NCI-H446 treated with DMSO at 0.1 percent for 48 hours (cell line): ENCODE measurements at places on chromosomes 6 and 20.

GRCh38 chr20:43681991-43682410, 15.1 kb downstream of the MYBL2 start:
- DNase-seq, result no peak

DNA sequence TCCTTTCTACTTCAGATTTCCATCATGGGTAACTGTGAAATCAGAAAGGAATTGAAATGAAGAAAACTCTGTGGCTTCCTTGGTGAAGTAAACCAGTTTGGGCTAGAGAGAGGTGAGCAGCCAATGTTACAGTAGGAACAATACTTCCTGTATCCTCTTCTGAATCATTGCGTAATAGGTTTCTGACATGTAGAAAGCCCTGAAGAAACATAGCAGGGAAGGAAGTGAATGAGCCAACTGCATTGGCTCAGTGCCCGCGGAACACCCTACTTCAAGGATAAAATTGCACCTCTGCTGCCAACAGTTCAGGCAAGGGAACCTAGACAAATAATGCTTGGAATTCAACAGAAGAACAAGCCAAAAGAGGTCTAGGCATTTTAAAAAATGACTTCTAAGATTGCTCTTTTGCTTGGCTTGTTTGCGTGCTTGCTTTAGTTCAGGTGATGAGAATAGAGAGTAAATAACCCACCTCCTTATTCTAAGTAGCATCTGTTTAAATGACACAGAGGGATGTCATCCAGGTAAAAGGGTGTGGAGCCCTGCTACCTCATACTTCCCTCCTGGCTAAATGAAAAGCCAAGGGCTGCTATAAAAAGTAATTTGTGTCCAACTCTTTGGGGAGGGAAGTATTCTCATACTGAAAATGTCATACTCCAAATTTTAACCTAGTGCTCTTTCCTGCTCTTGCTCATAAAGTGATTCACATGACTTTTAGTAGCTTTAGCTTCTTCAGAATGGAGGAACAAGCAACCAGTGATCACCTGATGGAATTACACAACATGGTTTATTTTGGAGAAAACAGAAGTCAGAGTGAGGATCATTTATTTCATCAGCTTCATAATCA, 30.0 kb upstream of the AKIRIN2 start:
- peak; percentile 90 for DNase-seq

DNA sequence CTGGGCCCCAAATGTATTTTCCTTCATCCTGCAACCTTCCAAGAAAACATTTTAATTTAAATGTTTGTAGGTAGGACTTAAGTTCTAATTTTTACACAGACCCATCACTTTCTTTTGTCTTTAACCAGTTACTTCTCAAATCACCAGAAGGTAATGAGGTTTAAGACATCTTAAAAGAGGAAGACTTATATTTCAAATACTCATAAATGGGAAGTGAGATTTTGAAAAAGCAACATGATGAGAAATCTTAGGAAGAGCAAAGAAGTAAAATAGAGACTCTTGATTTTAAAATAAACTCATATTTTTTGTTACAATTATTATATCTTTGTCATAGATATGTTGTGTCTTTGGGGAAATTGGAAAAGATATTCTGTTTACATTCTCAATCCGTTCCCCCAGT, 82.3 kb downstream of the SYNE1 start:
- no peak for DNase-seq

DNA sequence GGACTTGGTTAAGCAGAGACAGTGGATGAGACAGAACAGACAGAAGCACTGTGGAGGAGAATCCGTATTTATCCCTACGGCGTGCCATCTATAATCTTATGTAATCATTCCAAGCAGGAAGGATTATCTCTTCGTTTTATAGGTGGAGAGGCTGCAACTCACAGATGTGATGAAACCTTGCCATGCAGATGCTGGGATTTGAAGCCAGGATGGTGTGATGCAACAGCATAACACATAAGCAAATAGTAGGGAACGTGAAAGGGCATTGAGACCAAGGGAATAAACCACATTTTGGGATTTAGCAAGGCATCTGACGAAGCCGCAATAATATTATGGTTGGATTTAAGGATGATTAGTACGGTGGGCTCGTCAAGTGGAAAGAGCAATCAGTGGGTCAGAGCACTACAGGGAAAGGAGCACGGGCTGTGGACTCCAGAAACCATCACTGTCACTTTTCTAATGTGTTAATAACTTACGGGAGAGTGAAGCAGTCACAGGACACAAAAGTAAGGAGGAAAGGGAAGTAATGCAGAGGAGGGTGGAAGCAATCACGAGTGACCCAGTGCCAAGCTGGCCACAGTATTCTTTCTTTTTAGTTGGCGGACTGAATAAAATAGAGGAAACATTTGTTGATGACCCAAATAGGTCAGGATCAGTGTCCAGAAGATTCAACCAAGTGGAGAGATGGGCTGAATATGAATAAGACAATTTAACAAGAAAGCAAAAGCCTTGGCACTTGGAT, 119.6 kb upstream of the EDN1 start:
- no peak for DNase-seq

DNA sequence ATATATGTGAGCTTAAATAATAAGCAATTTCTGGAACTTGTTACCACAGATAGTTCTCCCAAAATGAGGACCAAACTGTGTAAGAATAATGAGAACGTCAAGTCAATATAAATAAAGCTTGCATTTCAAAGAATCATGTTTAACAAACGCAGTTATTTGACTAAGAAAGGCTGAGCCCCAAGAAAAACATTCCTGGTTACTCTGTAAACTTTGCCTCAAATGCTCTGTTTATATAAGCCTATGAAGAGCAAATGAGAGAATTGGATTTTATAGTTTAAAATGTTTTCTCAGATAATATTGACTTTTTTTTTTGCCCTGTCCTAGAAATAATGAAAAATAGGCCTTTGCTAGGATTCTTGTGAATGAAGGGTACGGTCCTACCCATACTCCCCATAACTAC, 81.3 kb downstream of the C6orf52 start:
- DNase-seq, result no peak

DNA sequence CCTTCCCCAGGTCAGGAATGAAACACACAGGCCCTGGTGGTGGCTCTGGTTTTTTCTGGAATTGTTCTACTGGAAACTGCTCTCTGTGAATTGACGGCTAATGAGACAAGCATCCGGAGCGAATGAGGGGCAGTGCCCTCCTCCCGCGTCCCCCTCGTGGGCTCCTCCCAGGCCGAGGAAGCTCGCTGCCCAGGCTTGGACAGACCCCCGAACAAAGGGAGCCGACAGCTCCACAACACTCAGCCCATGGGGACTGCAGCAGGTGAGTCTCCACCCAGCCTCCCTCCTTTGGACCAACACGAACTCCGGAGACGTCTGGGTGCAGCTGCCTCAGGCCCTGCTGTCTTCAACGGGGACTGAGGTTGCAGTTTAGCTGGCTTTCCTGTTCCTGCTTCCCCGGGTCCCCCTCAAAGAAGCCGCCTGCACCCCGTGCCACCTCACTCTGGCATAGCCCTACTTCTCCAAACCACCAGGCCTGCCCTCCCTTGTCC, 31.3 kb upstream of the AFDN start:
- DNase-seq, result no peak

GRCh38 chr6:156598071-156598854, 178.9 kb upstream of the ARID1B start:
- DNase-seq, result no peak

DNA sequence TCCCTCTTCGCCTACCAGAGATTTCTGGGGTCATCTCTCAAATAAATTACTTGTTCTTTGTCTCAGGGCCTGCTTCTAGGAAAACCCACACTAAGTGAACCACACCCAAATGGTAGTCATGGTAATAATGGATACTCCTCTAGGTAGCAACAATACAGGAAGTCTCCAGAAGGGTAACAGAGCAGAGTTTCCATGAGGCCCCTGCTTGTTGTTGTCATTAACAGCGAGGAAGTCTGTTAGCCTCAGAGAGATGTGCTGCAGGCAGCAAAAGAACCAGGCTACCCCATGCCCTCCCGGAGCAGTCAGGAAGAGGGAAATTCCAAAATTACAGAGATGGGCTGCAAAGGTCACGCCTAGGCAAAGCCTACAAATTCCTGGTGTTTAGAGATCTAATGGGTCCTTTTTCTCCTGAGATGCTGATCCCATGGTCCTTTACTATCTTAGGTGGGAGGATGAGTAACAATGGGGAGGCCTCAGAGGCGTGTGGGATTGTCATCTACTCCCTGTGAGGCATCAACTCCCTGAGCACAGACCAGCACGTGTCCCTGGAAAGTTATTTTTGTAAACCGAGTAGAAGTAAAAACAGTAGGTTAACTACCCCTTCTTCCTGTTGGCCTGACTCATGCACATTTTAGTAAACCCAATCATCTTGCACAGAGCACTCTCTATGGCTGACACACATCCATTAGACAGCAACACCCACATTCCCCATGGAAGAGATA, 10.1 kb downstream of the ISM1 start:
- DNase-seq, result no peak

GRCh38 chr20:32411955-32412706, 54.0 kb downstream of the ASXL1 start:
- no peak for DNase-seq

GRCh38 chr6:152071843-152072242, 264.4 kb downstream of the ESR1 start:
- no peak for DNase-seq

- no peak for DNase-seq
Measured at GRCh38 chr6:16184129-16184528, 54.3 kb upstream of the GMPR start.

GRCh38 chr6:2739335-2739734, 11.4 kb downstream of the MYLK4 start:
- no peak for DNase-seq

DNA sequence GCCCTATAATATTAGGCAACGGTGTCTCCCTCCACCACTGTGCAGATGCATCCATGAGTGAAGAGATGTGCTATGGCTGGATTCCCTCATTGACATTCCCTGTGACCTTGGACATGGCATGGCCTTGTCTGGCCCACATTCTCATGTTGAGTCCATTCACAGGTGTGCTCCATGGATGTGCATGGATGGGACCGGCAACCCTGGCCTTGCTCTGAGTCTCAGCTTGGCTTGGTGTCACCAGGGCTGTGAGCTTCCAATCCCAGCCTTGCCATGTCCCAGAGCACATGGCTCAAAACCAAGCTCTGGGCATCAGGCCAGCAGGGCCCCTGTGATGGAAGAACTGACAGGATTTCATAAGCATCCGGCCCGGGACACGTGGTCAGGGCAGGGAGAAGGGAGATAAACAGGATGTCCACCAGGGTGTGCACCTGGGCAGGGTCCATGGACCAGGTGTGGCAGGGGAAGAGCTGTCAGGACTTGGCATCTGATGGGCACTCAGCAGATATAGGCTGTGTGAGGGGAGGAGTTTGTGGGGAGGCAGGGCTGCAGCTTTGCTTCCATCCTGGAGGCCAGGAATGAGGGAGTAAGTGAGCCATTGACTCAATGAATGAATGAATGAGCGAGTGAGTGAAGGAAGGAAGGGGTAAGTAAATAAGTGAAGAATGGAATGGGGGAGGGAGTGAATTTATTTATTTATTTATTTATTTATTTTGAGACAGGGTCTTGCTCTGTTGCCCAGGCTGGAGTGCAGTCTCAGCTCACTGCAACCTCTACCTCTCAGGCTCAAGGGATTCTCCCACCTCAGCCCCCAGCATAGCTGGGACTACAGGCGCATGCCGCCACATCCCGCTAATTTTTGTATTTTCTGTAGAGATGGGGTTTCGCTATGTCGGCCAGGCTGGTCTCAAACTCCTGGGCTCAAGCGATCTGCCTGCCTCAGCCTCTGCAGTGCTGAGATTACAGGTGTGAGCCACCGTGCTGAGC, 15.7 kb downstream of the NRSN2 start:
- peak; percentile 63 for DNase-seq

GRCh38 chr20:60431349-60431748, 473.1 kb downstream of the CDH26 start:
- no peak for DNase-seq

- DNase-seq, result no peak
Measured at GRCh38 chr6:144758602-144759001, 473.5 kb downstream of the UTRN start.

DNA sequence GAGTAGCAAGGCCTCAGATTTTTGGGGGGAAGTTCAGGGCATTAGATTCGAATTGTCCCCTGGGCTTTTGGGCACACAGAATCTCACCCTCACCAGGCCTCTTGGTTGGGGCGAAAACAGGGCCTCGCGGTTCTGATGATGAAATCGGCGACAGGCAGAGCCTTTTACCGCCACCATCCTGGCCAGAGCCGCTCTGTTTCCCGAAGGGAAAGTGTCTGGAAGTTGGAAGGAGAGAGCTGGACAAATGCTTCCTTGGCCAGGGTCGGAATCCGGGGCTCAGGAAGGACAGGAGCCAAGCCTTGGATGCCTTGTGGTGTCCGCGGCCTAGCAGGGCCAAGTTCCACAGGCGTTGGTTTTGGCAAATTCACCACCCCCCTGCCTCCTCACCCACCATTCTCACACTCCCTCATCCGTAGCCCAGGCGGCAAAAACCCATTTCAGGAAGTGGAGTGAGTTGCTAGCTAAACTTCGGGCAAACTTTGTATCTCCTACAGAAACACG, 3.5 kb upstream of the TFAP2A start:
- no peak for DNase-seq

GRCh38 chr6:33118525-33119123, 42.8 kb downstream of the HLA-DPB1 start:
- peak; percentile 15 for DNase-seq

DNA sequence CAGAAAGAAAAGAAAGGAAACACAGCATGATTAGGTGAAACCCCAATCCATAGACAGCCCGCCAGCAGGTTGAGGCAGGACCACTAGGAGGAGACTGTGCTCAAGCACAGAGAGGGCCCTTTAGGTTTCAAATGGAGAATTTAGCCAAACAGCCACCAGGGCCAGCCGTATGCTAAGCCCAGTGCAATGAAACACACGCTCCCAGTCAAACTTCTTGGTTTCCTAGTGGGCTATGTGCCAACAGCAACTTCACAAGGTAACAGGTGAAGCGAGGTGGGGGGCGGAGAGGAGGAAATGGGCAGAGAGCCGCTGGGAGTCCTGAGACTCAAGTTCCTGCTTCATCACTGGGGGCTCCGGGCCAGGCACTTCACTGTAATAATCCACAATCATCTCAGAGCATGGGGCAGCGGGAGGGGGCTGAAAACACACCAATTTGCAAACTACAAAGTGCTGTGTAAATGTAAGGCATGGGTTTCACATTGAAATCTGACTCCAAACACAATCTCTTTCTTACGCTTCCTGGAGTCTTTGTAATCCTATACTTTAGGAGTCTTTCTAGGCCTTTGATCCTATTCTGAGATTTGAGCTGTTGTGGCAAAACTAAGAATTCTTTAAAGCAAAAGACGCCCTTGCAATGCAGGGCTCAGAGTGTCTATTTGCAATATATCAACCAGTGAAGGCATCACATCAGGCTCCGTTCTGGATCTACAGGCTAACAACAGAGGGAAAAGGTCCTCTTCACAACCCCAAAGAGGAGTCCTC, 117.3 kb downstream of the OPRM1 start:
- DNase-seq, result no peak

GRCh38 chr6:3061501-3061941, 6.8 kb upstream of the RIPK1 start:
- DNase-seq, result no peak
